ENCODE measurements at places on chromosomes 1 and 21.

DNA sequence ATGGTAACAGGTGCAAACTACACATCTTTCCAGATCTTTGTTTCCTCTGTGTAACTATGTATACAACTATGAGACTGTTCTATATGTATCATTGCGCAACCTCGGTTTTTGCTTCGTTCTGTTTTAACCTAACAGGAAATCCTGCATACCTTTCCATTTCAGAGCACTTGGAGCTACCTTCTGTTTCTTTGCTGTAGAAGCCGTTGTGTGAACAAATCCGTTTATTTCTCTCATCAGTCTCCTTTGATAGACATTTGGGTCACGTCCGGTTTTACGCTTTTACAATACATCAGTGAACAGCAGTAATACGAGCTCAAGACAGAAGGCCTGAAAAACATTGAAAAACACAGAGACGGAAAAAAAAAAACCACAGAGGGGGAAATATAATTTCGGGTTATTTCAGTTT is 10.5 kb downstream of the ATP5IF1 start:
- peak; percentile 79 for DNase-seq

DNA sequence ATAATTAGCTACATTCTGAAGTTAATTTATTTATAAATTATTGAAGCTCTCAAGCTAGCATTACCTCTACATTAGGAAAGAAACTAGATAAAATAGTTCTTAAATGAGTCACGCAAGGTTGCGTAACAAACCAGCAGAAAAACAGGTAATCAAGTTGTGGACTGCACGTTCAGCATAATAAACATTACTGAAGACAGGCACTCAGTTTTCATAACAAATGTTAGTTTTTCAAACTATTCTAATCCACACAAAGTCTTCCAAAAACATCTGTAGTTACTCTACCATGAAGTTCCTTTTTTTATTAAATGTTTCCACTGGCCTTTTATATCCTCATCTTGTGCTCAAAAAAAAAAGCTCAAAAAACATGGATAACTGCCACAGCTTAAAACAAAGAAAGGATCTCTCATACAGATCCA is 1.3 kb downstream of the TOR1AIP2 start:
- peak; percentile 35 for DNase-seq

DNA sequence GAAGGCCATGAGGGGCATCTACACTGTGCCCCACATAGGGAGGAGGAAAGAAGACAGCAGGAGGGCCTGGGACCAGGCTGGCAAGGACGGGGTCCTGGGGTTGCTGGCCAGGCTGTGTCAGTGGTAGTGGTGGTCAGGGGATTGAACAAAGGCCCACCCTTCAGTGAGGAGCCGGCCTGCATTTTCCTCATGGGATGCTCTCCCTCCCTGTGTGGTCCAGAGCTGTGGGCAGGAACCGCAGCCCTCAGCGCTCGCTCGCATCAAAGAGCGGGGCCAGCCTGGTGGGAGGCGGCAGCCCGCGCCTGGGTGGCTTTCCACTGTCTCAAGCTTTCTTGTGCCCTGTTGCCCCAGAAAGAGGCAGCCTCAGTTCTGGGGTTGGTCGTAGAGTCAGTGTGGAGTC is 24.8 kb downstream of the LHX4 start:
- no peak for DNase-seq

GRCh38 chr1:116682641-116683221 is 15.2 kb upstream of the IGSF3 start:
- DNase-seq: no peak

DNA sequence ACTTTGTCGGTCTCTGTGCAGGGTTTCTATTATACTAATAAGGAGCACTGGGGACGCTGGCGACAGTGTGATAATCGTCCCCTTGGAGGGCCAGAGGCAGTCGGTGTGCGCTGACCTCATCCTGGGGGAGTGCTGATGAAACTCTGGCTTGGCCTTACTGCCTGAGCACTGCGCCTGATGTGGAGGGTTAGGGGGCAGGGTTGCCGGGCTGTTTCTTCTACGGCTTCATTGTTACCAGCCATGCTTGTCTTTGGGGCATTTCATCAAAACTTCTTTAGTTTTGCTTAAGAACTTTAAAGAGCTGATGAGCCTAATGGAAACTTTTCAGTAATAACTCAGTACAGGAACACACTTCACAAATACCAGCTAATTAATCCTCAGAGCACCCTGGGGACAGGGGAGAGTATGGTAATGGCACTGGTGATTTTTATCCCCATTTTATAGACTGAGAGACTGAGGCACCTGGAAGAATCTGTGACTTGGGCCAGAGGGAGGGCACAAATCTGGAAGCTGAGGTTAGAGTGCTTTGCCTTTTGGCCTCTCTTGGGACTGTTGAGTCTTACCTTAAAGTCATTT is 81.8 kb downstream of the PEX14 start:
- DNase-seq: no peak

- no peak for DNase-seq
Measured at GRCh38 chr1:224767031-224767430, 150.9 kb downstream of the CNIH3 start.

- DNase-seq: no peak
Measured at GRCh38 chr21:16307256-16307655, 577.5 kb downstream of the USP25 start.

- no peak for DNase-seq
Measured at GRCh38 chr1:8722366-8722765, 95.1 kb downstream of the RERE start.

- DNase-seq: no peak
Measured at GRCh38 chr1:44855742-44856141, 12.7 kb upstream of the PTCH2 start.

DNA sequence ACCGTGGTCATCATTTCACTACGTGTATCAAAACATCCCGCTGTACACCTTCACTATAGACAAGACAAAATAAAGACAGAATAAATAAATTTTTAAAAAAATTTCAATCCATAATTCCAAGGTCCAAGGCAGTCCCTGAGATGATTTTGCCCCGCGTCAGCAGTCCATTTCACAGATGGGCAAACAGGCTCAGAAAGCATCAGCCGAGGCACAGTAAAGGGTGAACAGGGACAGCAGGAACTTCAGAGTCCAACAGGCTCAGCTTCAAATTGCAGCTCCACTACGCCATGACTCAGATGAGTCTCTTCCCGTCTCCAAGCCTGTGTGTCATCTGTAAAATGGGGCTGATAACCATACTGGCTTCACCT is 15.0 kb downstream of the MATN1 start:
- DNase-seq: no peak

- no peak for DNase-seq
Measured at GRCh38 chr1:11044086-11044848, 2.8 kb downstream of the MASP2 start.

GRCh38 chr1:74504125-74504932 is 8.1 kb downstream of the LRRC53 start:
- DNase-seq: peak; percentile 70

GRCh38 chr1:29655145-29655544 is 418.8 kb downstream of the PTPRU start:
- no peak for DNase-seq

DNA sequence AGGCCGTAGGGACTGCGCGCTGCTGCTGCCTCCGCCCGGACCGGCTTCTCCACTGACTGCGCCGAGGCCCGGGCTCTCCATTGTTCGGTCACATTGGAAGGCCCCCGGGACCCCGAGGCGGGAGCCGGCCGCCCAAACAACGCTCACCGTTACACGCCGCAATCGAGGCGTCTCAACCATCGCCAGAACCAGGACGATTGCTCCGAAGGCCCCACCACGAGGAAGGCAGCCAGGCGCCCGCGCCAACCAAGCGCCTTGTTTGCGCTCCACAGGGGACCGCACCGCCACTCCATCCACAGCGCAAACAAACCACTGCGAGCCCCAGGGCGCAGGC is 595 bp downstream of the GLUL start:
- DNase-seq: no peak

DNA sequence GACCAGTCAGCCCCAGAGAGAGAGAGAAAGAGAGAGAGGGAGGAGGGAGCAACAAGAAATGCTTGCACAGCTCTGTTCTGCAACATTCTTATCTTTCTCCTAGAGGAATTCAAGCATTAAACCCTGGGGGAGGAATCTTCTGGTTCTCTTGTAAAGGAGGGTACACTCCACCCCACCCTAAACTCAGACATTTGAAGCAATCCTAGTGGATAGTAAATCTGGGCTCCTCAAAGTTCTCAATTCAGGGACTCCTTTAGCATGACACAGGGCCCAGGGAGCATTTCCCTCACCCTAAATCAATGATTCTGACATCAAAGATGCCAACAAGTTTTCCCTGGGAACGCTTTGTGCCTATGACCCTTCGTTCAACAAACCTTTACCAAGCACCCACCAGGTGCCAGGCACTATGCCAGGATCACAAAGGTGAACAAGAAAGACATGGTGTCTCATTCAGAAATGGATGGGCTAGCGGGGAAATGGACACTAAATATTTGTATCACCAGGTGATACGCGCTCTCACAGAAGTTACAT is 11.9 kb upstream of the CAPN2 start:
- no peak for DNase-seq

DNA sequence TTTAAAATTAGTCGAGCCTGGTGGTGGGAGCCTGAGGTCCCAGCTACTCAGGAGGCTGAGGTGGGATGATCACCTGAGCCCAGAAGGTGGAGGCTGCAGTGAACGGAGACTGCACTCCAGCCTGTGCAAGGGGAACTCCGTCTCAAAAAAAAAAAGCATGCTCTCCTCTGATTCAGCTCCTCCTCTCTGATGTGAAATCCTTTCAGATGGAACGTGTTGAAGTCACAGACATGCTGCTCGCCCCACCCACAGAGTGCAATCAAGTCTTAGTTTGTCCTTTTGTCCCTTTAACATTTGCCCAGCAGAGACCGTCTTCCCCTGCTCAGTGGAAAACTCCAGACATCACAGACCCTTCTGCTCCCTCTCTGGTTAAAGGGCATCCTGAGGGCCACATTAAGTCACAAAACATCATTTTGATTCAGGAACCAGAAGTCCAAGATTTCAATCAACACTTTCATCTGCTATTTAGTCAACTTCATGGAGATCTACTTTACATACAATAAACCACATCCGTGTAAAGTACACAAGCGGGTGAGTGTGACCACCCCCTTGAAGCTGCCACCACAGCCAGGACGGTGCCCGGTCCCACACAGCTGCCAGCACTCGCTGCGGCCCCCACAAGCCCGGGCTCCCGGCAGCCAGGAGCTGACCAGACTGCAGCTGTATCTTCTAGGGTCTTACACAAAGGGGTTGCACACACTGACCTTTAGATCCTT is 18.9 kb upstream of the RNF223 start:
- DNase-seq: no peak
